ENCODE measurements at places on chromosomes 4 and X.

- no peak for DNase-seq
These were observed 149.3 kb downstream of the AMMECR1 start for GRCh38 chrX:110168585-110168984.

DNA sequence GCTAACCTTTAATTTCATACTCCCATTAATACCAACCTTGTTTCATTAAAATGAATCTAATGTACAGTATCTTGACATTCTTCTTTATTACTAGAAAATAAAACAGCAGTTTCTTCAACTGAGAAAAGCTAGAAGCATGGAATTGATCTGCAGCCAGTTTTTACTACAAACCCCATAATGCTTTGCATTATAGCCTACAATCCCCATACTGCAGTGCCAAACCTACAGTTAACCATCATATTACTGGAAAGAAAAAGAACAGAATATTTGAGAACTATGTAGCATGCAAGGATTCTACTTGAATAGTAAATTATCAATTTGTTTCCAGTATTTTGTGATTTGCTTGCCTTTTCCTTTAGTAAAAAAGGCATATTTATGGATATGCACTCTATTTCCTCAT lies 3.2 kb upstream of the IL1RAPL1 start:
- no peak for DNase-seq

DNA sequence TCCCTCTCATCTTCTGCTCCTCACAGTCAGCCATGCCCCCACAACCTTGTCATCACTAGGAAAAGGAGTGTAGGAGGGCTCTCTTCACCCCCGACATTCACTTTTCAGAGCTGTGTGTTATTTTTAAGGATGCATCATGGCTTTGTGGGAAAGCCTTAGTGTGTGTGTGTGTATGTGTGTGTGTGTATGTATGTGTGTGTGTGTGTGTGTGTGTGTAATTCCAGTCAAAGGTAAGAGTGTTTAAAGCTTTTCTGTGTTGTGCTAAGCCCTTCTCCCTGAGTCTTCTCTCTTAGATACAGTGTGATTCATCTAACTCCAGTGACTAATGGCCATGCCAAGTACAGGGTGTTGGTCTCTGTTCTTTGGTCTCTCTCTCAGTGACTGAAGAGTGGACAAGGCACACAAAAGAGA lies 76.6 kb downstream of the CHIC2 start:
- DNase-seq: no peak

- DNase-seq: no peak
These were observed 159.0 kb downstream of the DCLK2 start for GRCh38 chr4:150237110-150237872.

GRCh38 chrX:101028562-101028961 lies 23.3 kb downstream of the TRMT2B start:
- no peak for DNase-seq

- no peak for DNase-seq
These were observed 481.0 kb downstream of the KCNIP4 start for GRCh38 chr4:21467551-21467950.

DNA sequence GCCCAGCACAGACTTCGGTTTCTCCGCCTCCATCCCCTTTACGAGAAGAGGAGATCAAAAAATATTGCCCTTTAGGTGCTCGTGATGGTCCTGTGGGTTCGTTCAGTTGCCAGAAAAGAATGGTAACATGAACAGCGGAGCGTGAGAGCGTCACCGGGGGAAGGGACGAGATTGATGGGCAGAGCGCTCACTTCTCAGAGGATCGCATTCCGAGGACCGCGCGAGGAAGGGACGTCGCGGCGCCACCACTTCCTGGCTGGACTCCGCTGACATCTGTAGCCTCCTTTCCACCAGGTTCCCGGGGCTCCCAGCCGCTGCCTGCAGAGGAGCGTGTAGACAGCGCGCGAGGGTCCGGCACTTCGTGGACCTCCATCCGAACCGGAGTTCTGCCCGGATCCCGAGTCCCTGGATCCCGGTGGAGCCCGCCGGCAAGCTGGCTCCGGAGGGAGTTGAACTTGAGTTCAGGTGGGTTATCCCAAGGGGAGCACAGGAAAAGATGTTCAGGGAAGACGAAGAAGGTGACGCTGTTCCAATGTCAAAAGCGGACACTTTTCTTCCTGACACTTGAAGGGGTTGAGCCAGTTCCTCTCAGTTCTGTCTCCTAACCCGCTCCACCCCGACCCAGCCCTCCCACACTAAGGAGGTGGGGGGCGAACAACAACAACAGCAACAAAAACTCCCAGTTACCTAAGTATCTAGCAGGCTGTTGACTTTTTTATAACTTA lies 484 bp downstream of the GALNTL6 start:
- no peak for DNase-seq

GRCh38 chrX:15356444-15356843 lies 21.1 kb upstream of the PIGA start:
- DNase-seq: no peak

DNA sequence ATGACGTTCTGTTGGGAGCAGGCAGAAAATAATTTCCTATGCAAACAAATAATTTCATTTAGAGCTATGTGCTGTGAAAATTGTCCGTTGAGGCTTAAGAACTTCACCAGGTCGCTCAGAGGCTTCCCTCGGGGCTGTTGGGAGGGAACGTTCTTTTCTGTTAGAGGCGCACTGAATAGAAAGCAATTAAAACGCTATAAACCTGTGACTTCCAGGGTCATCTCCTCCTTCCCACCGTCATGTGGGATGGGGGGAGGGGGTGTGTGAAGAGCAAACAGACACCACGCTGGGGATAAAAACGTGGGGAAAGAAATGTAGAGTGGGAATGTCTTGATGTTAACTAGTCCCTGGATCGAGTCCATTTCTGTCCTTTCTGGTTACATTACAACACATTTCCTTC lies 35.2 kb upstream of the ZNF518B start:
- no peak for DNase-seq

DNA sequence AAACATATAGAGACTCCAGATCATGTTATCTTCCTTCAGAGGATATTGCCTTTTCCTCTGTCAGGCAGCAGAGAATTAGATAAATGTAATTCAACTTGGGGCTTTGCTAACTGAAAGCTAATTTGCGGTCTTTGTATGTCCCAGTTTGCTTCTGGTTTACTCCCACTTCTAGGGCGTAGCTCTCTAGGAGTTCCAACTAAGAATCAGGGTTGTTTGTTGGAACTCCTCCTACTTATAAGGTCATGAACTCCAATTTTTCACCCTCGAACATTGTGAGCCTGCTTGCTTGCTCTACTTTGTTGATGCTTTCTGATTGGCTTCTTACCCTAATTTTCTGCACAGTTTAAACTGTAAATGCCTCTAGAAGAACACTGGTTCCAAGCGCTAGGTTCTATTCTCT lies 66.1 kb downstream of the FMR1NB start:
- no peak for DNase-seq

DNA sequence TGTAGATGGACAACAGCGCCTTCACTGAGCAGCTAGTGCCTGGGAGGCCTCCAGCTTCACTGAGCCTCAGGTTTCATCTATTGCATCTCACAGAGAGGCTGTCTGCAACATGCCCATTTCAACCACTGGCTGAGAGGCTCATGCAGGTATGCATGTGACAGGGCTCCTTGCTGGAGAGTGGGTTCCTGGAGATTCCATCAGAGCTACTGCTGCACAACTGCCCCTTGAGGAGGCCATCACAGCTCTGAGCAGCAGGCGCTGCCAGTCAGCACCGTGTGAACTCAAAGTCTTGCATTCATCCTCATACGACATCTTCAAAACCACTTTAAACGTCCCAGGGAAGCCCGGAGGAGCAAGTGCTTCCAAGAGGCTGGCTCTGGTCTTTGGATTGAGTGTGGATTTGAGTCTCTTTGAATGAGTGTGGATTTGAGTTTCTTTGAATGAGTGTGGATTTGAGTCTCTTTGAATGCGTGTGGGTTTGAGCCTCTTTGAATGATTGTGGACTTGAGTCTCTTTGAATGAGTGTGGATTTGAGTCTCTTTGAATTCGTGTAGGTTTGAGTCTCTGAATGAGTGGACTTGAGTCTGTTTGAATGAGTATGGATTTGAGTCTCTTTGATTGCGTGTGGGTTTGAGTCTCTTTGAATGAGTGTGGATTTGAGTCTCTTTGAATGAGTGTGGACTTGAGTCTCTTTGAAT lies 8.7 kb downstream of the P2RY8 start:
- DNase-seq: no peak

- no peak for DNase-seq
These were observed 21.9 kb downstream of the SLC9A7 start for GRCh38 chrX:46737041-46737440.

DNA sequence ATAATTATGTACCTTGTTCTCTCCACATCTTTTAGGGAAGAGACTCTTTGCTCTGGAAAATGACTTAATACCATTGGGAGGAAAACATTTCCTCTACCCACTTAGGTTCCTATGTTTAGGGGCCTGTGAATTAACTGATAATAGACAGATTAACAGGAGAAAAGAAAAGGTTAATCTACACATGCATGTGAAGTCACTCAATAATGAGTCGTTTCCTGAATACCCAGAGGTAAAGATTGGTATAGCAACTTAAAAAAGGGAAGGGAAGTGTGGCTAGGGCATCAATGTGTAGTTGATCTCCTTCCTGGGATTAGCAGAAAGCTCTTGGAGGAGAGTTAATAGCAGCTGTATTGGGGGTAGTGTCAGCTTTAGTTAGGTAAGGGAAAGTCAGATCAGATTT lies 419.5 kb upstream of the ATOH1 start:
- DNase-seq: no peak

DNA sequence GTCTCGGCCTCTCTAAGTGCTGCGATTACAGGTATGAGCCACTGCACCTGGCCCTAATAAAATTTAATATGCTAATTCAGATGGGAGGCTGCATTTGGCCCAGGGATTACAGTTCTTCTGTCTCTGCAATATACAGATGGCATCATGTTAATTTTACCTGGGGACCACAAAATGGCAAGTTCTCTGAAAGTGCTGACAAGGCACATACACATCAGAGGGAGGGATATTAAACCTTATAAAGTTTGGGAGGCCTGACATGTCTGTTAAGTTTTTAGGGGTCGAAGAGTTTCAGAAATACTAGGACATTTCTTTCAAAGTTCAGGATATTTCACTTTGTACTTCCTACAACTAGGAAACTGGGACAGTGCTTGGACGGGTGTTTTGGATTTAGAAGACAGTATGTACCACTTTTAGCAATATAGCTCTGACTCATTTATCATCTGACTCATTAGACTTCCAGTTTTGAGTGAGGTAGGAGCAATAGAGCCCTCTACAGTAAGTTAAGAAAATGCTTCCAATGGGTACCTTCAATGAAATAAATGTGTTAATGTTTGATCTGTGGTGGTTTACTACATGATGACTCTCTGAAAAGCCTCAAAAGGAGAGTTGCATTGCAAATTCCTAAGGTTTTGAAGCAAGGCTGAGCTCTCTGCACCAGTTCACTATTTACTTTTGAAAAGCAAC lies 981.0 kb upstream of the HS3ST1 start:
- no peak for DNase-seq

- no peak for DNase-seq
These were observed 626.3 kb upstream of the INTU start for GRCh38 chr4:127006446-127006877.

DNA sequence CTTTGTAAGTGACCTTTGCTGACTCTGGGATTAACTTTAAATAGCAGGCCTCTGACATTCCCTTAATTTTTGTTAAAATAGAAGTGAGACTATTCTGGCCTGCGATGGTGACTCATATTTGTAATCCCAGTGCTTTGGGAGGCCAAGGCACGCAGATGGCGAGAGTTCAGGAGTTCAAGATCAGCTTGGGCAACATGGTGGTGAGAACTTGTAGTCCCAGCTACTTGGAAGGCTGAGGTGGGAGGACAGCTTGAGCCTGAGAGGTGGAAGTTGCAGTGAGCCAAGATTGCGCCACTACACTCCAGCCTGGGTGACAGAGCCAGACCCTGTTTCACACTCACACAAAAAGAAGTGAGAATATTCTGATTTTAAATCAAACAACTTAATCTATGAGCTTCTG lies 27.3 kb downstream of the ZNF330 start:
- no peak for DNase-seq

- DNase-seq: no peak
These were observed 18.1 kb downstream of the LSM6 start for GRCh38 chr4:146193628-146194027.

- no peak for DNase-seq
These were observed 2.9 kb upstream of the FAT1 start for GRCh38 chr4:186726426-186727168.

- DNase-seq: no peak
These were observed 14.4 kb upstream of the MAN2B2 start for GRCh38 chr4:6560416-6561172.

DNA sequence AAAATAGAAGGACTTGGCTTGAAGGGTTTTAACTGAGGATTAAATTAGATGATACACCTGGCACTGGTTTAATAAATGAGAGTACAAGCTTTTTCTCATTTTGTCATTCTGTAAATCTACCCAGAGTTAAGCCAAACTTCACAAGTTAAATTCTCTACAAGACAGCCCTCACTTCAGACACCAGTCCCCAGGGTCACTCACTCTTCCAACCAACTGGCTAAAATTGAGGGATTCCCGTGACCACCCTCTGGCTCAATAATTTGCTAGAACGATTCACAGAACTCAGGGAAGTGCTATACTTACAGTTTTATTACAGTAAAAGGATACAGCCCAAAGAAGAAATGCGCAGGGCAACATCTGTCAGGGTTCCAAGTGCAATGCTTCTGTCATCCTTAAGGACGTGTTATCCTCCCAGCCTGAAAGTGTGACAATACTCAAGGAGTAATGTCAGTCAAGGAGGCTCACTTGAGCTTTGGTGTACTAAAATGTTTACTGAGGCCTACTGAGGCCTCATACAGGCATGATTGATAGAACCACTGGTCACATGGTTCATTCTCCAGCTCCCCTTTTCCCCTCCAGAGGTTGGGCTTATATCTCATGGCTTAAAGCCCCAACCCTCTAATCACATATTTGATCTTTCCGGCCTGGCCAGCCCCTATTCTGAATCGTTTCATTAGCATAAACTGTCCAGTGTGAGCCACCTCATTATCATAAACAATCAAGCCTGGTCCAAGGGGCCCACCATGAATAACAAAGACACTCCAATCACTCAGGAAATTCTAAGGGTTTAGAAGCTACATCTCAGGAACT lies 9.6 kb upstream of the TMSB4X start:
- DNase-seq: no peak

DNA sequence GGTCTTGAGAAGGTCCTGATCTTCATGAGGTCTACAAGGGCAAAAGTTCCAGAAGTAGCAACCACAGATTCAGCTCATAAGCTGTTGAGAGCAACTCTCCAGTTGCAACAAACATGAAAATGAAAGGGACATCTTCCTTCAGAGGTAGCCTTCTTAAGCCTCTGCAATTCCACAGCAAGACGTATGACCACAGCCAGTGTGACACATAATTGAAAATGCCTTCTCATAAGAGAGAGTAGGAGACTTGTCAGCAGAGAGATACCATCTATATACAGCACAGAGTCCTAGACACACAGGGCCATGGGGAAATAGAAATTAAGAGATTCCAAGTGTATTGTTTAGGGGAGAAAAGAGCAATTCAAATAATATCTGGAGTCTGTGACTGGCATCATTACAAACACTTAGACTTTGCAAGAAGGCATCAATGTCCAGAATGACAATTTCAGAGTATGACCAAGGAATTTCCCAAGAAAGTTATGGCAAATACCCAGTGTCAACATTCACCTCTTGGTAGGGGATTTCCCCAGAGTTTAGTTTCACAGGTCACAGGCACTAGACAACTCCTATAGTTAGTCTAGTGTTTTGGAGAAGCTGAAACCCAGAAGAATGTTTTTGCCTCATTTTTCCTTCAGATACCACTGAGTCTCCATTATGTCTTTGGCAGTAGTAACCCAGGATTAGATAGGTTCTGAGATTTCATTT lies 340.3 kb downstream of the ZNF674 start:
- DNase-seq: no peak
